ENCODE measurements at places on chromosomes 4 and X. TPM values are rescaled to one million over a fixed set of nuclear protein-coding genes. Genes with fewer than 3 reads are reported as not detected.

DNA sequence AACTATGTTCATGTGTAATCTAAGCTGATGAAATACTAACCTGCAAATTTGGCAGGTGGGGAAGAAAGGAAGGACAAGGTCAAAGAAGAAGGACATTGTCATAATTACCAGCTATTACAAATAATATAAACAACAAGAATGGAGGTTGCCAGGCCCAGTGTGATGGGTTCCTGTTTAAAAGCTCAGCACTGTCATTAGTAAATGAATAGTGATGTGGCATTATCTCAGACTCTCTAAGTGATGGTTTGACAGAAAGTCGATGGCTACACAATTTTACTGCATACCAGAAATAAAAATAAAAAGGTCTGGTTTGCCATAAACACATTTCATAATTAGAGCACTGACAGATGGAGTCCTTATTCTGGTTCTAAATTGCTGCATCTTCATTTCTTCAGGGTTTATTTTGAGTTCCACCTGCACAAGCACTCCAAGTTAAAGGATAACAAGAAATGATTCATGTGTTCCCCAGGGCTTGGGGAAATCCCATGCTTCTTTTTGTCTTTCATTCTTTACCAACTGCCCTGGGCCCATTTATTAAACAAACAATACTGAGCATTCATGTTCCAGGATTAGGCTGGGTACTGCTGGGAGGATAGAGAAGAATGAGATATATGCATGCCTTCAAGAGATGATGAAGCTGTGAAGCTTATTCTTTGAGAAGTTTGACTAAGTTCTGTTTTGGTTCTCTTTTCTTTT, 367.8 kb upstream of the RASGEF1B start:
- no peak for DNase-seq

Gene RPA4
- total RNA-seq = 7.2 TPM

DNA sequence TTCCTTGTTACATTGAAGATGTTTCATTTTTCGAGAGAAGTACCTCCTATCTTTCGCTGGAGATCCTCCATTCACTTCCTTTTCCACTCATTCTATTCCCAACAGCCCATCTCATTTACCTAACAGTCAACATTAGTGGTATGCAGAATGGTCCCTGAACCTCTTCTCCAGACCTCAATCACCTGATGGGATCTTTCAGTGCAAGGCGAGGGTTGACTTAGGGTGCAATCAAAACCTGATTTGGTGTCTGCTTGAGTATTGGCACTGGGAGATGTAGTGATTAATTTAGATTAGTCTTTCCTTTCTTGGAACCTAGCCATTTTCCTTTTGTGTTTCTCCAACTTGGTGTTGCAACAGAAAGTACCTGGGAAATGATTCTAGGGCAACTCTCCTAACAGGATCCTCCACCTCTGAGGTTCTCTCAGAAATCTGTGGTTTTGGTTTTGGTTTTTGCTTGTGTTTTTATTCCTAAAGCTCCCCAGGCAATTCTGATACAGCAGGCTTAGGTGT, 18.4 kb downstream of the DDX3X start:
- DNase-seq = no peak

DNA sequence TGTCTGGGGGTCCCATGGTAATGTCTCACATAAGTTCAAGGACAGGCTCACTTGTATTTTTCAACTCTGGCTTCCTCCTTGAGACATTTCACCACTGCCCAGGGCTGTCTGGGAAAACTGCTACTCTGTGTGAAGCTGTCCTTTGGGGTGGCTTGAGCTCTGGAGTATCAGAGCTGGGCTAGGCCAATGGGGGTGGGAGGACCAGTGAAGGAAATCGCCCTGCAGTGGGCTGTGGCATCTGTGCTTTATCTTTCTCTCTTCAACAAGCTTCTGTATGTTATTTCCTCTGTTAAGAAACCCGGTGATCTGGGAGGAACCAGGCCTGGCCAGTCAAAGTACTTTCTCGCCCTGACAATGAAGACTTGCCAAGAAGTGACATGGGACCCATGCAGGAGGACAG, 87.4 kb downstream of the SMIM20 start:
- DNase-seq = no peak

DNA sequence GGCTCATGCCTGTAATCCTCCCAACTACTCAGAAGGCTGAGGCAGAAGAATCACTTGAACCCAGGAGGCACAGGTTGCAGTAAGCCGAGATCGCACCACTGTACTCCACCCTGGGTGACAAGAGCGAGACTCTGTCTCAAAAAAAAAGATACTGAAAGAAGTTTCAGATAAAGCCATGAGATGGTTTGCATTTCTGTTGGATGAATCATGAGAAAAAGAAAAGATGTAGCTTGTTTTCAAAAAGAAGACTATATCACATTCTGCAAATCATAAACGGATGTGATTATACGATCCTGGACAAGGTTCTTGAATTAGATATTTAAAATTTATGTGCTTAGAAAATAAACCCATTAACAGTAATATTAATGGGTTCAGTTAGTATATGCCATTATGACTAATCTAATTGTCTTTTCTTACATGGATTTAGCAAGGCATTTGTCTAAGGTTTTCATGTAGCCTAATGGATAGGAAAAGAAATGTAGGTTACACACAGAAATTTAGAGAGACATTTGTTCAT, 345.9 kb downstream of the SLC7A11 start:
- no peak for DNase-seq

Gene DDX53
- total RNA-seq = not detected

GRCh38 chrX:148609515-148610327, 109.3 kb downstream of the AFF2 start:
- no peak for DNase-seq

DNA sequence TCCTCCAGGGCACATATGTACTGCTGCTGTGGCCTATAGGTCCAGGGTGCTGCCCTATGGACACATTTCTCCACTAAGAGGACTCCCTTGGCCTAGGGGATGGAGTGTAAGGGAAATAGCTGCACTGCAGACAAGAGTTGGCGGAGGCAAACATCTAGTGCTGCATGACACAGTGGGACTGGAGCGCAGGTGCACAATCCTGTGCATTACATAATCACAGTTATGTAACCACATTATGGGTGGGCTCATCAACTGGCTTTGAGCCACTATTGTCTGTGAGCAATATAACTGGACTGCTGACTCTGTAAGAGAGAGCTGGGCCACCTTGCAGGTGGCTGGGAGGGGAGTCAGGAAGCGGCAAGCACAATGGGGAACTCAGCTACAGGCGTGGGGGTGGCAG, 3.2 kb upstream of the TIGD2 start:
- DNase-seq = no peak

- DNase-seq = no peak
Observed at GRCh38 chr4:151725087-151725486, 35.7 kb downstream of the GATB start.

GRCh38 chrX:124223524-124223923, 108.9 kb upstream of the TEX13D start:
- DNase-seq = no peak

Gene VCX2
- not detected for total RNA-seq

DNA sequence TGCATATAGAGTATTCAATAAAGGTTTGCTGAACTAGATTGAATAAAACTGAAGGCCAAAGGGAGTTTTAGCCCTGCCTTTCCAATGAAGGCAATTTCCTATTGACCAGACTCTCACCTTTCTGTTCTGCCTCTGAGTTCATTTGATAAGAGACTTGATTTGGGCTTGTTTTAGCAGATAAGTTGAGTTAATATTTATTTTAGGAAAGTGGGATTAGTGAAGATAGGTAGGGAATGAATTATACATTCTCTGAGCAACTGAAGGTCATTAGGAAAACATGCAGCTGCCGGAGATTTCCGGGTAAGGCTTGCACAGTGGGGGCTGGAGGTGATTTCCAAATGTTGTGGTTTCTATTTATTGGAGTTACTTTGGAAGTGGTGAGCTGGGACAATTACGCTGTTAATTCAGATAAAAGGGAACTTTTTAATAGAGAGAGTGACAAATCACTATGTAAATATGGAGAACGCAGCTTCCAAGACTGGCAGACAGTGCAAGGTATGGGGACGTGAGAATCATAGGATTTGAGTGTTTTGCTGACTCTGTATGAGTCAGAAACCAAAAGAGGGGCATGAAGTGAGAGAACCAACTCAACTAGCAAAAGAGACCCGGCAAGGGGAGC, 553.6 kb upstream of the BOD1L1 start:
- no peak for DNase-seq

GRCh38 chr4:147772459-147772969, 40.6 kb downstream of the ARHGAP10 start:
- no peak for DNase-seq

Gene REPS2
- 26.0 TPM for total RNA-seq

GRCh38 chr4:15339737-15340136, 88.1 kb upstream of the C1QTNF7 start:
- DNase-seq = no peak
